ENCODE measurements at places on chromosomes 13 and 19. TPM values are rescaled to one million over a fixed set of nuclear protein-coding genes. Genes with fewer than 3 reads are reported as not detected.

The FGF22 gene
- not detected for total RNA-seq

The SCAF1 gene
- total RNA-seq, result 29.0 TPM

- DNase-seq, result no peak
Observed at GRCh38 chr13:95204231-95204765, 97.0 kb downstream of the ABCC4 start.

DNA sequence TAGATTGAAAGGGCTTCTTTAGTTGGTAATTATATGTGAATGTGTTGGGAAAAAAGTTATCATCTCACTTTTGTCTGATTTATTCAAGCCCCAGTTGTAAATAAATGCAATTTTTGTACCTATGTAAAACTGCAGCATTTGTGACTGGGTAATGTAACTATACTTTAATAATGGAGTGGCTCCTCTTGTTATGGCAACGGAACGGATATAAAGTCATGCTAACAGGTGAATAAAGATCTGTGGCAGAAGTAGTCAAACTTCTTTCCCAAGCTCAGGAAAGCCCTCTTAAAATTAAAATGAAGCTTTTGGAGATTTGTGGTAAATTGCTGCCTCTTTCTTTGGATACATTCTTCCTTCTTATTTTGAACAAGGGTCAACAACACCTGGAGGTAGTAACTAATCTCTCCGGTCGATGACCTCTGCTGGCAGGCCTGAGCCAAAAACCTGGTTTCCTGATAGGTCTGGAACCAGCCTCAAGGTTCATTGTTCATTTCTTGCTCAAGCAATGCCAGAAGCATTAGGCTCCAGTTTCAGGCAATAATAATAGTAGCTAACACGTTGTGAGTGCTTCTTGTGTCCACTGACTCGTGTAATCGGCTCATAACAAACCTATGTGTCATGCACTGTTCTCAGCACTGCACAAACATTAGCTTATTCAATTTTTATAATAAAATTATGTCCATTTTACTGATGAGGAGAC lies 313.4 kb upstream of the DACH1 start:
- DNase-seq, result peak; percentile 73
